Stimulated activated CD4-positive, alpha-beta T cell treated with anti-CD3 and anti-CD28 coated beads, Interleukin-4, amount 100 ng/mL, for 4 hours (primary cell): ENCODE measurements at places on chromosomes 1 and 21.

GRCh38 chr1:222454782-222455181 is 93.1 kb downstream of the HHIPL2 start:
- DNase-seq: no peak

DNA sequence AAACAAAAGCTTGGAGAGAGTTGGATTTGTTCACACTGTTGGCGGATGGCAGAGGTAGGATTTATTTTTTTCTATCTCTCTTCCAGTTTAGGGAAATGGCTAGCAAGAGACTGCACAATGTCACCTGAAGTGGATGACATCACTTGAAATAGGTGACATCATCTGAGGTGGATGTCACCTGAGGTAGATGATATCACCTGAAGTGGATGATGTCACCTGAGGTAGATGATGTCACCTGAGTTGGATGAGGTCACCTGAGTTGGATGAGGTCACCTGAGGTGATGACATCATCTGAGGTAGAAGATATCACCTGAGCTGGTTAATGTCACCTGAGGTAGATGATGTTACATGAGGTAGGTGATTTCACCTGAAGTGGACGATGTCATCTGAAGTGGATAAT is 413.4 kb downstream of the DSCAM start:
- no peak for DNase-seq

GRCh38 chr1:36697836-36698605 is 215.3 kb upstream of the CSF3R start:
- DNase-seq: no peak

DNA sequence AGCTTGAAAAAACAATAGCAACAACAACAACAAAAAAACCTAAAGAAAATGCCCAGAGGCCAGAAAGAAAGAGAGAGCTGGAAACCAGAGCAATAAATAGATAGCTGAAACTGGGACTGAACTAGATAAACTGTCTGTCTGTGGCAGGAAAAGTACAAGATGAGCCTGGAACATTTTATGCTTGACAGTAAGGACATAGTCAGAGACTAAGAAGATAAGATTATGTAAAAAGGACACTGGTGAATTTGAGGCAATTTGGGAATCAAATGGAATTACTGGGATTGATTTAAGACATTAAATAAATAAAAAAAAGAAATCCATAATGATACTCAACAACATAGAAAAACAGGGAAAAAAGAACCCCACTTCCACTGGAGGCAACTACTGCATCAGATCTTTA is 1.7 kb upstream of the KIFAP3 start:
- DNase-seq: no peak

GRCh38 chr1:98898940-98899339 is 105.7 kb downstream of the PLPPR5 start:
- no peak for DNase-seq

DNA sequence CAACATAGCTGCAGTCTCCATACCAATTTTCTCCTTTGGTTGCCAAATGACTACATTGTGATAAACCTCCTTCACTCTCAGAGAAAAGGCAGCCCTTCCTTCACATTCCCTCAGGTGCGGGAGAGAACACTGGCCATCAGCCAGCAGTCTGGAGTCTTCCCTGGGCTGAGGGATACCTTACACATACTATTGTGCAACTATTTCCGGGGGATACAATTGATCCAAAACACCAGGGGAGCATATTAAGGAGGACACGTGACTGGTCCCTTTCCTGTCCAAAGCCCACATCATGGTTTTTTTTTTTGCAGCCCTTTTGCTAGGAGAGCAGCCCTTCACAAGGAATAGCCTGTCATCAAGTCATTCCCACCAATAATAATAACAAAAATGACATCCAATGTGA is 172.1 kb upstream of the ZRANB2 start:
- no peak for DNase-seq

DNA sequence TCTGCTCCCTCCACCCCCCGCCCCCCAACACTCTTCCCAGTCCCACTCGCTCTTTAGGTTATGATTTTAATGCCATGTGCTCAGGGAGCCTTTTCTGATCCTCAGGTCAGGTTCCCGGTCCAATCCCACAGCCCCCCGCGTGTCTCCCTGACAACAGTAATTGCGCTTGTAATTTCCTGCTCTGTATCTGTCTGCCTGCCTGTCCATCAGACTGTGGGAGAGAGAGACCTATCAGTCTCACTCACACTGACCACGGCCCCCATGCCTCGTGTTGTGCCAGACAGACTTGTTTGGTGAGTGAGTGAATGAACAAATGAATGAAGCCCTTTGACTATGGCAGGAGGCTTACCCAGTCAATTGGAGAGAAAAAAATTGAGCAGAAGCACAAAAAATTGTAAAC is 50.8 kb upstream of the ECE1 start:
- no peak for DNase-seq

DNA sequence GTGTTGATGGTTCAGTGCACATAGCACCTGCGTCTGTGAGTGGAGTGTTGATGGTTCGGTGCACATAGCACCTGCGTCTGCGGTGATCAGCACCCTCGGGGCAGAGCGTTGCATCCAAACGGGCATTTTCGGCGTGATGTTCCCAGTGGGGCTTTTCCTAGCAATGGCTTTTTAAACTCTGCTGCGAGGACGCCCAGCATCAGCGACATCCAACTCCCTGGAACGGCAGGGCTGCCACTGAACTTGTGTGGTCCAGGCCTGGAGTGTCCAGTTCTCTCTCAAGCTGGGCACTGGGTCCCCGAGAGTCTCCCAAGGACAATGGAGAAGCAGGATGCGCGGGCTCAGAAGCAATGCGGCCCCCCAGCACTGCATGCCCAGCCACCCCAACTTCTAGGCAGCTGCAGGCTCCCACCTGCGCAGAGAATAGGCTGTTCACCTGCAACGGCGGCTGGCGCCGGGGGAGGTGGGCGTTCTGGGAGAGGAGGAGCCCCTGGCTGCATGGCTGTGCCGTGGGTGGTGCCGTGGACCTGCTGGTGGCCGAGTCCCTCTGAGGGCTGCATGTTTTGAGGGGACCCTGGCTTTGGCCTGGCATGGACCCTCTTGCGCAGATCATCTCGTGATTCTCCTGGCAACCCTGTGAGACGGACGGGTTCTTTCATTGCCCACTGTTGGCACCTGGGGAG is 10.1 kb upstream of the C1orf174 start:
- DNase-seq: no peak

- DNase-seq: no peak
Measured at GRCh38 chr1:152515434-152515783, 1.1 kb downstream of the CRCT1 start.

DNA sequence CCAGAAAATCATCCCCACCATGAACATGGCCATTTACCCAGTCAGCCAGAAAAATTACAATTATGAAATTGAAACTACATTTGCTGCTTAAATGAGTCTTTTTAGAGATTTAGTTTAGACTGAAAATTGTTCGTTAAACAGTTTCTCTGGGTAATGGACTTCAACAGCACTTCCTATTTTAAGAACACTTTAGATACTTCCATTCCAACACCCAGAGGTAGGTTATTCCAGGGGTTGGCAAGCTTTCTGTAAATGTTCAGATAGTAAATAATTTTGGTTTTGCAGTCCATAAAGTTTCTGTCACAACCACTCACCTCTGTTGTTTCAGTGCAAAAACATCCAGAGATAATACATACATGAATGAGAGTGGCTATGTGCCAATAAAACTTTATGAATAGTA is 10.2 kb downstream of the NMNAT2 start:
- no peak for DNase-seq

DNA sequence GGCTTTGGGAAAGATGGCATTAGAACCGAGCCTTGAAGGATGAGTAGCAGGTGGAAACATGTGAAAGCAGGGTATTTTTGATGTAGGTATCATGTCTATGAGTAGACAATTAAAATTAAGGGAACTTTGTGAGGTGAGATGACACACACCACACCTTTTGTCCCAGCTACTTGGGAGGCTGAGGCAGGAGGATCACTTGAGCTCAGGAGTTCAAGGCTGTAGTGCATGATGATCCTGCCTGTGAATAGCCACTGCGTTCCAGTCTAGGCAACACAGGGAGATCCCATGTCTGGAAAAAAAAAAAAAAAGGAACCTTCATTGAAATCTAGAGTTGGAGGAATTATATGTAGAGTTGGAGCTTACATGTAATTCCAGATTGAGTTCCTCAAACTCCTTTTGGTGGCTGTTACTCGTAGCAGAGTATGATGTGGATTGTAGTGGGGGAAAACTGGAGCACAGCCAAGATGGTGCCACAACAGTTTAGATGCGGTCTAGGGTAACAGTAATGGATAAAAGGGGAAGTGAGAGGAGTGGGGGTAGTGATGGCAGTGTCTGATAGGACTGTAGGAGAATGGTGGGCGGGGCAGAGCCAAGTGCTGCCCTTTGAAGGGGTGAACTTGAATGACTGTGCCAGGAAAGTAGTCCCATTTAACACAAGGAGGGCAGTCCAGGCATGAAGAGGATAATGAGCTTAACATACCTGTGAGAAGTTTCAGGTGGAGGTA is 17.4 kb downstream of the AK4 start:
- no peak for DNase-seq

DNA sequence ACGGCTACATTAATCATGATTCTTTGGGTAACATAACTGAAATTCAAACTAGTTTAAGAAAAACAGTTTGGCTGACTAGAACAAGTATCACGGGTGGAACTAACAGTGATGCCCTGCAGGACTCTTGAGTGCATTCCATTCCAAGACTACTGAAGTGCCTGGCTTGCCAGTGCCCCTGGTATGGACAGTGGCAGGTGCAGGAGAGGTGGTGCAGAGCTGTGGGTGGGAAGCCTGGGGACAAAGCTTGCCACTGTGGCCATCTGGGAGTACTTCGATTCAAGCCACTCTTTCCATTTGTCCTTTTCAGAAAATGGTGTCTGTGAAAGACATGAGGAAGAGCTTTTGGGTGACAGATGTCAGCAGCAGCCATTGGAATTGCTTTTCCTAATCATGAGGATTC is 166.5 kb downstream of the RRAGC start:
- no peak for DNase-seq

DNA sequence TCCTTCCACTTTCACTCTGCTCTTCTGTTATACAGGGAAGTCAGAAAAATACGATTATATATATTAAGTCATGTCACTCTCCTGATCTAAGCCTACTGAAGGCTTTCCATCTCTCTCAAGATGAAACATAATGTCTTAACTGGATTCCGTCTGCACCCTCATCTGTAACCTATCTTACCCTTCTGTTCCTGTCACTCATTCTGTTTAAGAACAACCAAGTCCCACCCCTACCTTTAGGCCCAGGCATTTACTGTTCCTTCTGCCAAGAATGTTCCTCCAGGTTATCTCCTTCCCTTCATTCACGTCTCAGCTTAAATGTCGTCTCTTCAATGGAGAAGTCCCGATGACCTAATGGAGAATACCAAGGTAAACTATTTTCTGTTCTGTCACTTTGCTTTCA is 1802.4 kb downstream of the MRPL39 start:
- no peak for DNase-seq

DNA sequence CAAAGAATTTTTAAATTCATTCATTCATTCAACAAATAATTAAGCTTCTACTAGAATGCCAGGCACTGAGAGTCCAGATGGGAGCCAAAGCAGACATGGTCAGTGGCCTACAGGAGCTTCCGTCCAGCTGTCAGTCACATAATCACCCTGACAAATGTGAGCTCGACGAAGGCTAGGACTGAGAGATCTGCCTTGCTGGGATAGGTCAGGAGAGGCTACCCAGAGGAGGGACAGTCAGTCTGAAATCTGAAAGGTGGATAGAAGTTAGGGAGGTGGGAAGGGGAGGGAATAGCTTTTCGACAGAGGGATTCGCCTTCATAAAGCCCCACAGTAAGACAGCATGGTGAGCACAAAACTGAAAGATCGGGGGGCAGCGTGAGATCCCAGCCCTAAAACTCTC is 8.3 kb downstream of the EPHX1 start:
- DNase-seq: no peak

GRCh38 chr1:229264068-229264467 is 6.8 kb upstream of the RAB4A start:
- no peak for DNase-seq

DNA sequence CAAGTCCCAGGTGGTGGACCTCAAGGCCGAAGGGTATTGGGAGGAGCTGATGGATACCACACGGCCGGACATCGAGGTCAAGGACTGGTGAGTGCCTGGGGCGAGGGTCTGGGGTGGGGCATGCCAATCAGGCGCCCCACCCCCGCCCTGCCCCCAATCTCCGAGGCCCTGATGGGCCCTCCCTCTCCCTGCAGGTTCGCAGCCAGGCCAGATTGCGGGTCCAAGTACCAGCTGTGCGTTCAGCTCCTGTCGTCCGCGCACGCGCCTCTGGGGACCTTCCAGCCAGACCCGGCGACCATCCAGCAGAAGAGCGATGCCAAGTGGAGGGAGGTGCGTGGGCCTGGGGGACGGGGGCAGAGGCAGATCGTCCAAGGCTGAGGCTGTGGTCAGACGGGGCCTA is 3.9 kb downstream of the FBXO44 start:
- DNase-seq: no peak

- DNase-seq: no peak
Measured at GRCh38 chr1:77401384-77401783, 119.6 kb downstream of the AK5 start.

DNA sequence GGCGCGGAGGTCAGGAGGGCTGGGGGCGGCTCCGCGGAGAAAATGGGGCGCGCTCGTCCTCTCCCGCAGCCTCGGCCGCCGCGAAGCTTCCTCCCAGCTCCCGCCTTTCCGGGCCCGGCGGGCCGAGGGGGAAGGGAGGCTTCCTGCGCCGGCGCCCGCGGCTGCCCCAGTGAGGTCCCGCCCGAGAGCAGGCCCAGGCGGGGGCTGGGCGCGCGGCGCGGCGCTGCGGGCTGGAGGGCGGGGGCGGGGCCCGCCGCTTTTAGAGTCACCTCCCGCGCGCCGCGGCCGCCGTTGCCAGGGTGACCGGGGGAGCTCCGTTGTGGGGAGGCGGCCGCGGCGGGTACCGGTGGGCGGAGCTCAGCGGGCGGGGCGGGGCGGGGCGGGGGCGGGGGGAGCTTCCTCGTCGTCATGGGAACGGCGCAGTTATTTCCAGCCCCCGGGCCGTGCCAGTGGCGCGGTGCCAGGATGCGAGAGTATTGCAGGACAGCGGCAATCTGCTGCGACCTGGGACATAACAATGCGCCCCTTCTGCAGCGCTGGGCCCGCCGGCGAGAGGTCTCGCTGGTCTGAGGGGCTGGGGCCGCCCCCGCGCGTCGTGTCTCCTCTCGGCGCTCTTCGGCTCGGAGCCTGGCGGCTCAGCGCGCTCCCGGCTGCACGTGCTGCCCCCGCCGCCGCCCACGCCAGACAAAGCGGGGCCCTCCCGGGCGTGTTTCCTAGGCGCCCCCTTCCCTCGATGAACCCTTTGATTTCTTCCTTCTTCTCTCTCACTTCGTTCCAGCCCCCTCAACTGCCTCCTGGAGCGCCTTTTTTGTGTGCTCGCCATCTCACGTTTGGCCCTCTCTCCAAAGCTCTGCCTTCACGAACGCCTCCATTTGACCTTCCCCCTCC is 16.9 kb downstream of the IER5 start:
- DNase-seq: peak; percentile 93

GRCh38 chr1:157450106-157450505 is 102.2 kb downstream of the FCRL5 start:
- DNase-seq: no peak

- DNase-seq: no peak
Measured at GRCh38 chr1:149846593-149847466, 52.5 kb upstream of the BOLA1 start.

DNA sequence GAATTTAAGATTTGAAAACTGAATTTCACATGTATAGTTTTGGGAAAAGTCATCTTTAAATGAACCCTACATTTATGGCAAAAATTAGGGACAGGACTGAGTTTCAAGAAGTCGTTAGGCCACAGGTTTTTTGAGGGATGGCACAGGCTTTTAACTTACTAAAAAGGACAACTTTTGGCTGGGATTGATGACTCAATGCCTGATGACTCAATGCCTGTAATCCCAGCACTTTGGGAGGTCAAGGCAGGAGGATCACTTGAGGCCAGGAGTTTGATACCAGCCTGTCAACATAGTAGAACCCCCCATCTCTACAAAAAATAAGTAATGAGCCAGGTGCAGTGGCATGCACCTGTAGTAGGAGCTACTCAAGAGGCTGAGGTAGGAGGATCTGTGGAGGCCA is 15.9 kb downstream of the UCK2 start:
- no peak for DNase-seq
